NCI-H1417 (cell line): ENCODE measurements at places on chromosomes 6 and 20.

- peak; percentile 75 for DNase-seq
Measured at GRCh38 chr20:62780696-62781095, 15.6 kb upstream of the MRGBP start.

- DNase-seq: no peak
Measured at GRCh38 chr20:57133926-57134650, 132.4 kb downstream of the BMP7 start.

- no peak for DNase-seq
Measured at GRCh38 chr20:60306551-60306950, 348.3 kb downstream of the CDH26 start.

- DNase-seq: no peak
Measured at GRCh38 chr6:80235647-80236046, 129.2 kb downstream of the BCKDHB start.

DNA sequence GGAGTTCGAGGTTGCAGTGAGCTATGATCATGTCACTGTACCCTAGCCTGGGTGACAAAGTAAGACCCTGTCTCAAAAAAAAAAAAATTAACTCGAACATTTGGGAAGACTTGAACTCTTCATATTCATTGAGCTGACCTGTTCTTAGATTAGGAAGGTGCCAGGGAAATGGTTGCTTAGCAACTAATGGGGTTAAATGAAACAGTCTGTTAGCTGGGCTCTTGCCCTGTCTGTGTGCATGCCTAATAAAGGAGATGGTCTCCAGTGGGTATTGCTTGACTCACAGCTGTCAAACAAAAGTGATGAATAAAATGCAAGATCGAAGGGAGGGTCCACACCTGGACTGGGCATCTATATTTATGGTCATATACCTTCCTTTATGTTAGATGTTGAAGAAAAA lies 101.8 kb downstream of the KLHL32 start:
- DNase-seq: peak; percentile 52

GRCh38 chr20:2688041-2688591 lies 4.5 kb upstream of the EBF4 start:
- peak; percentile 33 for DNase-seq

DNA sequence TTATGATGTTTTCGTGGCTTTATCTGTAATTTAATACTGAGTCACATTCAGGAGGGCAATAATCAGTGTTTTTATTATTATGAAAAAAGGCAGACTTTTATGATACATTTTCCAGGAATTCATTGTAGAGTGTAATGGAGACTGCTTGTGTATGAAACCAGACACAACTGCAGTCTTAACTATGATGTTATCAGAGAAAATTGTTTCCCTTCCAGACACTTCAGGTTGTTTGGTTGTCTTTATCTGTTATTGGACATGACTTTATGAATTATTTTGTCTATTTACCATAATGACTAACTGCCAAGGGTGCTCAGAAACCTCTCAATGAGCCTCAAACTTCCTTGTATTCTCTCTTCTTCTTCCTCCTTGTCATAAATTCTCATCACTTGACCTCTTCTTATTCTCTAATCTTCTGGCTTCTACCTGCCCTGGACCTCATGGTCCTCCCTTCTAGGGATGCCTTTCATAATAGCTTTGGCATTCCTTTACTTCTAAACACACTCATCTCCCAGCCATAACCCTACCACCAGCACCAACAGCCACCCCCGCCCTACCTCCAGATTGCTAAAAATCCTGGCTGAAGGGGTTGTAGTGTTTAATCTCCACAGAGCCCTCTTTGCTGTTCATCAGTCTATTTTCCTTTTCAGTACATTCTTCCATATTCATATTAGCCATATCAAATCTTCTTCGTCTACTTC lies 492.5 kb downstream of the CDKAL1 start:
- DNase-seq: no peak

DNA sequence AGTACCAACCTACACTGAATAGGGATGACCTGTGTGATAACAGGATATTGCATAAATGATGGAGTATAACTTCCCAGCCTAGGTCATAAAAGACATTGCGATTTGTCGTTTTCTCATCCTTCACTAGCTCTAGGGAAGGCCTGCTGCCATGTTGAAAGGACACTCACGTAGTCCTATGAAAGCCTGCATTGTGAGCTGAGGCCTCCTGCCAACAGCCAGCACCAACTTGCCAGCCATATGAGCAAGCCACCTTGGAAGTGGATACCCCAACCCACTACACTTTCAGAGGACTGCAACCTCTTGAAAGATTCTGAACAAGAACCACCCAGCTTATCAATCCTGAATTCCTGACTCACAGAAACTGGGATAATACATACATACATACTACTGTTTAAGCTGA lies 3.5 kb upstream of the PANK2 start:
- DNase-seq: no peak

DNA sequence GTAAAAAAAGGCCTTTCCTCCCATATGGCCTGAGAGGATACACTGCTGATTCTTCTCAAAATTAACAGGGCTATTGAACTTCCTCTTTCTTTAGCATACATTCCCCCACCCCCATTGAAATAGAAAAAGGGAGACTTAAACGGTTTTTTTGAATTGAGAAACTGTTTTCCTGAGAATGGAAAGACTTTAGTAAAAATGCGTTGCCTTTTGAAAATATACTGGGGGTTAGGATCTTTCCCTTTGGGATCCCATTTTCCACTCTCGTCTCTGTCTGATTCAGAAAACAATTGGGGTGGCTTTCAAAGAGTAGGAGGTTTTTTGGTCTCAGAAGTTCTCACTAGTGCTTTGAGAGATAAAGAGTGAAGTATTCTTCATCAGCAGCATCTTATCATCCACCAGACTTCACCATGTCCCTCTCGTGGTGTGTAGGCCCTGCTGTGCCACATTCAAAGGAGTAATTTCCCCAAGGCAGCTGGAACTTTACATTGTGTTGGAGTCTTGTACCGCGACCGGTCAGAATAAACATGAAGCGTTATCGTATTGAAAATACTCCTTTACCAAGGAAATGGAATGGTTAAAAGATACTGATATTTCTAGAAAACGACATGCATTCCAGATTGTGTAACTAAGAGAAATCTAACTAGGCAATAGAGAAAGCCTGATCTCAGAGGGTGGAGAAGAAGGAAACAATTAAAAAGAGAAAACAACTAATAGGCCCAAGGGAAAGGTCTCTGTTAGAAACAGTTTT lies 10.6 kb downstream of the MYB start:
- no peak for DNase-seq

- no peak for DNase-seq
Measured at GRCh38 chr6:115796829-115797228, 263.9 kb downstream of the FRK start.

DNA sequence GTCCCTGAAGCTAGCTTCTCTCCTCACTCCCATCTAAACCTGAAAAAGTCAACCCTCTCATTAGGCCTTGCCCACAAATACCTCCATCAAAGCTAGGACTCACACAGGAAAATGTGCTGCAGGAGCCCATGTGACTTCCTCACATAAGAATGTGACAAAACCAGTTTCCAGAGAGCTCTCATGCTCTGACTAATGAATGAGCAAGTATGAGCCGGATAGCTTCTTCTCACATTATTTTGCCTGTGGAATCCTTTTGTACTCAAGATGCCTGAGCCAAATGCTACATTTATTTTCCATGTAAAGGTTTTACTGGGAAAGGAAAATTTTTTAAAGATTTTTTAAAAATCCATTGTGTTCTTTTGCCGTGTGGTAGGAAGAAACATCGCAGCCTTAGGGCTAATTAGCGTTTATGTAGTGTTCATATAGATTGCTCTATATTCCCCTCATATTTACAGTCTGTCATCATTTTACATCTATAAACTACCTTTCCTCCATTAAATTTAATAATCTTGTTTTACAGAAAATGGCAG lies 68.6 kb upstream of the CCN6 start:
- no peak for DNase-seq

- no peak for DNase-seq
Measured at GRCh38 chr20:20251317-20251716, 116.6 kb upstream of the INSM1 start.

DNA sequence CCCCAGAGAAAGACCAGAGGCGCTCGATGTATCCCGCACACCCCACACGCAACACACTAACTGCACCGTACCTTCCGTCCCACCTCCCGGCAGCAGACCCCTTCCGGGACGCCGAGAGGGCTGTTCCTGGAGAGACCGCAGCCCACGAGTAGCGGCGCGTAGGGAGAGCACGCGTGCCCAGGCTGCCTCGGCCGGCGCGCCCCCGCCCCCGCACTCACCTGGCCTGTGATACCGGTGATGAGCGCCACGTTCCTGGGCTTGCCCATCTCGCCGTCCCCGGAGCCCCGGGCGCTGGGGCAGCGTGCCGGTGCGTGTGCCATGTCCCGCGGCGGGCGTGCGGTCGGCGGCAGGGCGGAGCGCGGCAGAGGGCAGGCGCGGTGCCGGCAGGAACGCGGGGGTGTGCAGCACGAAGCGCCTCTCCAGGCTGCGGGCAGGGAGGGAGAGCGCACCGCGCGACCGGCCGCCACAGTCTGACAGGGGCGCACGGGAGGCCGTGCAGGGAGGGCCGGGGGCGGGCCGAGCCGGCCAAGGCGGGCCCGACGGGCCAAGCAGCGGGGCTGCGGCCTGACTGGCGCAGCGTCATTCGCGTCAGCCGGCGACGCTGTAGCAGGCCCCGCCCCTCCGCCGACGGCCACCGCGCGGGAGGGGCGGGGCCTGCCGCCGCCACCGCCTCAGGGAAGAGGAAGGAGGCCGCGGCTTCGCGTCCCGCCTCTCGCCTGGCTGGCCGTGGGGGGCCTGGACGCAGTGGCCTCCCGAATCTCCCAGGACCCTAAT lies at the start of gene GMDS:
GMDS (minus strand) TSS at position 503 of the 774 bp plus-strand sequence.
- peak; percentile 94 for DNase-seq

- no peak for DNase-seq
Measured at GRCh38 chr6:127971386-127971785, 70.5 kb upstream of the THEMIS start.

DNA sequence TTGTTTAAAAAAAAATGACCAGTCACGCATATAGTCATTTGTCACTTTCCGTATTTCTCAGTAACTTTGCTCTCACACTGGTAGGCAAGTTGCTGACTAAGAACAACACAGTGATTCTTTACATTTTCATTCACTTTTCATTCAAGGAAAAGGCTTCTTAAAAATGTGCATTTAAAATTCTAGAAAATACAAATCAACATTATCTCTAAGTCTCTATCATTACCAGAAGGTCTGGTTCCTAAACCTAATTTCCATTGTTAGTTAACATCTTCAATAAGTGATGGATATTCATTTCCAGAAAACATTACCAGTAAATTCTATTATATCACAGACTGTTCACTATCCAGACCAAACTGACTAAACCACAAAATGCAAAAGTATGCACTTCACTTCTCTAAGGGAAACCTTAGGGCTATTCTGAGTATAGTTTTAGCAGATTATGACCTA lies 115.3 kb downstream of the AHI1 start:
- DNase-seq: no peak

- DNase-seq: no peak
Measured at GRCh38 chr6:1551249-1551648, 58.5 kb upstream of the FOXC1 start.

- DNase-seq: no peak
Measured at GRCh38 chr6:54493138-54493537, 184.9 kb downstream of the TINAG start.

DNA sequence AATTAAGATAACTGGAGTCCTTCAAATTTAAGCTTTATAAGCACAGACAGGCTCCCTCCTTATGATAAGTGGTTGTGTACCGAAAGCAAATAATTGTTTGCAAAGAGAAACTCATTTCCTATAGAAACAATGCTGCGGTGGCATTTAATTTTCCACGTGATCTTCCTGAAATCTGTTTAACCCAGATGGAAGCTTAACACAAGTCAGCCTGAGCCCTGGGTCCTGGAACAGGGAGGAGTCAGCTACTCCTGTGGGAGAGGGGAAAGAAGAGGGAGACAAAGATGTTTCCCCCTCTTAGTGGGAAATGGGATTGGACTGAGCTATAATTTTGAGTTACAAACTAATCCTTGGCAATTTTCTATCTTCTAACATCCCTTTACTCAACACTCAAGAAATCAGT lies 136.5 kb downstream of the ELOVL4 start:
- peak; percentile 71 for DNase-seq

DNA sequence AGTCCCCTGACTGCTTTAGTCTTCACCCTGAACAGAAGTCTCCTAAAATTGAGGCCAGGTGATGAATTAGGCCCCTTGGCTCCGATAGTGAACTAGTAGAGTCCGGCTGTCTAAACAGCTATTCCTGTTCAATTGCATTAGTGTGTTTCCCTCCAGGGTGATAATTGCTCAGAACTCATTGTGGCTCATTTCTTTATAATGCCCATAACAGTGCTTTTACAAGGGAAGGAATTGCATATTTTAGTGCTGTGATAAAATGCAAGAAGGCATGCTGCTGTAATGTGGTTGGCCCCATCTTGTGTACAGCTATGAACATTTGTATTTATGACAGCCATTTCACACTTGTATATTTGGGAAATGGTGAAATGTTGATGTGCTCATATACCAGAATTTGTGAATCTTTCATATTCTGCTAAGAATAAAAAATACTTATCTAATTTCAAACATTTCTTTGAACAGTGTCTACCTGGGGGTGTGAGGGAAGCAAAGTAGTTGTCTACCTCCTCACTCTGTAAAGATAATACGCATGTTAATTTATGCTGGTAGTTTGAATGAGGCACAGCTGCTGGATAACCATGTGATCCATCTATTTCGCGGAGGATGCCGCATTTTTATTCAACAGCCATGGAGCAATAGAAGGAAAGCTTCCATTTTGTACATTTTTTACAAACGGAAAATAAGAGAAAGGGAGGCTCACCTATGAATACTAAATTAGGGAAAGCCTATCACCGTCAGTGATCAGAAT lies 451.4 kb downstream of the NKAIN2 start:
- DNase-seq: peak; percentile 86

- no peak for DNase-seq
Measured at GRCh38 chr6:128259730-128260685, 260.4 kb downstream of the PTPRK start.

- DNase-seq: no peak
Measured at GRCh38 chr6:106017454-106017853, 68.7 kb upstream of the PRDM1 start.

DNA sequence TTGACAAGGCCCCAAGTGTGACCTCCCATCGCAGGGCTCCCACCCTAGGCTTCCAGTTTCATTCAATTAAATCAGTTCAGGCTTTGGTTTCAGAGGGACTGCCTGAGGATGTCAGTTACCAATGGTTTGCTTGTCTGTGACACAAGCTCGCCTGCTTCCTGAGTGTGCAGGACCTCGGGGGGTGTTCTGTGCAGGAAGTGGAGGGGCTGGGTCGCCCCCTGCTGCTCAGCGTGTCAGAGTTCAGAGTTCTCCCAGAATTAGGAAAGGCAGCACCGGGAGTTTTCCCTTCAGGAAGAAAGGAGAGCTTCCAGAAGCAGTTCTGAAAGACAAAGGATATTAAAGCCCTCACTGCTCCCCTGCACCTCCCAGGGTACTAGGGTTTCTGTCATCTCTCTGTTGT lies 50.8 kb upstream of the TGM3 start:
- no peak for DNase-seq
